ENCODE measurements at places on chromosomes 1 and 21.
A peak's percentile ranks its signal among the peaks of the same experiment; 100 is the strongest.

DNA sequence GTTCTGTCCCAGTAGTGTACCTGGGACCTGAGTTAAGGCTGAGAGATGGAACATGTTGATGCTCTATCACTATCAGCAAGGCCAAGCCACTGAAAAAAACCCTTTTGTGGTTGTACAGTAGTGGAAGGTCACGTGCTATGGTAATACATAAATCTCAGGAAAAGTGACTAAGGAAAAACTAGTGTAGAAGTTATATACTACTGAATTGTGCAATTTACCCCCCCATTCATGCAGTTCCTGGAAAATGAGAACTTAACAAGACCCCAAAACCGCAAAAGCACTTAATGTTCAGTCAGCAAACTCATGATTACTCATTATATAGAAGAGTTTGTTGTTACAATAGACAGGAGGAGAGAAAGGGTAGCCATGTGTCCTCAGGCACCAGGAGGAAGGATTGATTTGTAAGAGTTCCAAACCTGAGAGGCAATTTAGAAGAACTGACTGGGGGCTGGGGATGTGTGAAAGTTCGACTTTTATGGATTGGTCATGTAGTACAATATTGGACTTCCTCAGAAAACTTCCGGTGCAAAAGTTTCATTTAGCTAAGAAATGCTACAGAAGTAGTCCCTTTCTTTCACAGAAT is 91.6 kb downstream of the RGL1 start:
- no peak for DNase-seq

DNA sequence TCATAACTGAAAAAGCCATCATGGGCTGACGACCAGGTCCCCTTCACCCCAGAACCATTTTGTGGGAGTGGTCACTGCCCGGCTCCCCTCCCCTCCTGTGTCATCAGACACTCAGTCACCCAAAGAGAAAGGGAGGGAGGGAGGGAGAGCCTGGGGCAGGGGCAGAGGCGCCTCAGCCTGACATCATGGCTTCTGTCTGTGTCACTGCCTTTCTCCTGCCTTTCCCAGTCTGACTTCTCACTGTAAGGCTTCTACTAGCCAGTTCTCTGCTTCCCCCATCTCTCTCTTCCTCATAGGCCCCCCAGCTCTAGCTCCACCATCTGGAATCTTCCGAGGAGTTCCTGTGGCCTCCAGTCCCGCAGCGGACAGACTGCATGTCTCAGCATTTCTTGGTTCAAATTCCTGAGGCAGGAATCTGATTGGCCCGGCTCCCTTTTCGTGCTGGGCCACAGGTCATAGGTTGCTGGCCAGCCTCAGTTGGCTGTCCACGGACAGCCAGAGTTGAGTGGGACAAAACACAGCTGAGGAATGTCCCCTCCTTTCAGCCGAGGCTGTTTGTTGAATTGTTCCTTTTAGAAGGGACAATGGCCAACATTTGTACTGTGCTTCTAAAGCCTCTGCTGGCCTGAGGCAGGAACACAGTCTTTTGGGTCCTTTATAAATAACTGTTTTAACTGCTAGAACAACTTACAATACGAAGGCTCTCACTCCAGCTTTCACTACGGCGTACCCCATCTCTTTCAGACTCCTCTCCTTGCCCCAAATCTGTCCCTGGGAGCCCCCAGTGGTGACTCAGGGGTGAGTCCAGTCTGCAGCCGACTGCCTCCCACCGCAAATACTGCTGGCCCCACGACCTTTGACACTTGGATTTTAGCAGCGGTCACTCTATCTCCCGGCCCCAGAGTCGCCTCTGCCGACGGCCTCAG is 18.7 kb upstream of the KANK4 start:
- no peak for DNase-seq

- DNase-seq = no peak
These were observed 68.1 kb downstream of the GRIK3 start for GRCh38 chr1:36966242-36966641.

GRCh38 chr1:119409731-119410130 is 5.2 kb upstream of the HSD3B2 start:
- DNase-seq = peak; percentile 61

- peak; percentile 68 for DNase-seq
These were observed 140.9 kb upstream of the ARHGEF16 start for GRCh38 chr1:3313576-3313950.

GRCh38 chr1:35558374-35559316 is 1.0 kb downstream of the NCDN start:
- no peak for DNase-seq

- DNase-seq = no peak
These were observed 66.4 kb downstream of the NPHS2 start for GRCh38 chr1:179509384-179509783.

- no peak for DNase-seq
These were observed 22.4 kb upstream of the LEPR start for GRCh38 chr1:65398083-65398482.

DNA sequence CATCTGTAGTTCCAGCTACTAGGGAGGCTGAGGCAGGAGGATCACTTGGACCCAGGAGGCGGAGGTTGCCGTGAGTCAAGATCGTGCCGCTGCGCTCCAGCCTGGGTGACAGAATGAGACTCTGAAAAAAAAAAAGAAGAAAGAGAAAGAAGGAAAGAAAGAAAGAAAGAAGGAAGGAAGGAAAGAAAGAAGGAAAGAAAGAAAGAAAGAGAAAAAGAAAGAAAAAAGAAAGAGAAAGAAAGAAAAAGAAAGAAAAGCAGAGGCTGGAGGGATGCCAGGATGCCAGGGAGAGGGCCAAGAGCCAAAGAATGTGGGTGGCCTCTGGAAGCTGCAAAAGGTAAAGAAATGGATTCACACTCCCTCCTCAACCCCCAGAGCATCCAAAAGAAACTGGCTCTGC is 8.2 kb upstream of the KCNE2 start:
- no peak for DNase-seq

DNA sequence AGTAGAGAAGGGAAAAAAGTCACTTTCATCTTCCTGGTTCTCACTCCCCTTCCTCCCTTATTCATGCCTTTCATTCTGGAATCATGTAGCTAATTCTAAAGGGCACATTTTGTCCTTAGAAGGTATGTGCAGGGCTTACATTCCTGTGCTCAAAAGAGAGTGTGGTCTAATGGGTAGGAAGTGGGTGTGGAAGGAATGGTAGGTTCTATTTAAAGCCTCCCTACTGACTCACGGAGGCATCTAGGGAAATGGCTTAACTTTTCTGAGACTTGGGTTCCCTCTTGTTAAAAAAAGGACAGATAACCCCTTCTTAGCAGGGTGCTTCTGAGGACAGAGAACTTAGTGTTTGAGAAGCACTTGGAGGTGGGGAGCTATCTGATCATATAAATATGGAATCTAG is 249.3 kb upstream of the DUSP10 start:
- peak; percentile 44 for DNase-seq

- DNase-seq = no peak
These were observed 9.8 kb upstream of the CELSR2 start for GRCh38 chr1:109239409-109240068.

DNA sequence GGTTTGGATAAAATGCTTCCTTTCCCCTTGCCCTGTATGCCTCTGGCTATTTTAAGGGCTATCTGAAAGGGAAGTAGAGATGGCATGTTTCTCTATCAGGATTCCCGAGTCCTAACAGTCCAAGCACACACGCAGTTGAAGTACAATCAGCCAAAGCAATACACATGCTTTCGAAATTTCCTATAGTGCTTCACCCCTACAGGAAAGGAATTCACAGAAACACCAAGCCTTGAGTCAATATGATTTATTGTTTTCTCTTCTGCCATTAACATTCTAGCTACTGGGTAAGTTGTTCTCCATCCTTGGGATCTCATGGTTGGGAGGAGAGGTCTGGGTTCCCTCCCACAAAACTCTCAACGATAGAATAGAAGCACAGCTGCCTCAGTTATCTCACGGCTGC is 8.7 kb downstream of the ITLN1 start:
- DNase-seq = no peak

DNA sequence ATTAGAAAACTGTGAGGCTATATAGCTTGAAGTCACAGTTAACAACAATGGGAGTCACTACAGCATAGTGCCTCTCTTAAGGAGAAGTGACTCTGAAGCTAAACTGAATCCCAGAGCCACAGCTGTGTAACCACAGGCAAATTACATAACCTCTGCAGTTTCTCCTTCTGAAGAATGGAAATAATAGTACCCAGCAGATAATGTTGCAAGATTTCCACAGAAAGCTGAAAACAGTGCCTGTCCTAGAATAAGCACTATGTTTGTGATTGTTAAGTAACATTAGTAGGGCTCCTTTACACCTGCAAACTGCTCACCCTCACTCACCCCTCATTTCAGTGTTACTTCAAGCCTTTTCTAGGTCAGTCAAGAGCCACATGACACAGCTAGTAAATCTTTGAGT is 886.7 kb downstream of the PLA2G4A start:
- DNase-seq = no peak

- DNase-seq = no peak
These were observed 5.7 kb downstream of the LBR start for GRCh38 chr1:225422031-225422605.

- DNase-seq = no peak
These were observed 66.6 kb downstream of the PIK3CD start for GRCh38 chr1:9718006-9718680.

DNA sequence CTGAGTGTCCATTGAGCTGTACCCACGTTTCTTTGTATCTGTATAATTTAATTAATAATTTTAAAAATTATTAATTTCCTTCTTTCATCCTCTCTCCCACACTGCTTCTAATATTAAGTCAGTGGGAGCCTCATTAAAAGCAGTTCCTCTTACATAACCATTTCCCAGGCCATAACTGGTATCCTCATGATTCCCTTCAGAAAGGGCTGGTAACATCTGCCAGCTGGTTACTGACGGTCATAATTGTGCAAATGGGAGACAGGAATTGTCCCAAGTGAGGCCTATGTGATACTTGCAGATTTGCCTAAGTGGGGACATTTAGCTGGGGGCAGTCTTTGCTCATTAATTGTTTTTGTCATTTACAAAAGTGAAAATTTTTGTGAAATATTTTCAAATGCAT is 69.0 kb upstream of the SPAG17 start:
- no peak for DNase-seq

Data from GM04503 (cell line).